Activated T-cell treated with anti-CD3 and anti-CD28 coated beads, Interleukin-2, amount 50 U/mL, for 72 hours (primary cell): ENCODE measurements at places on chromosomes 7 and 10. TPM values are rescaled to one million over a fixed set of nuclear protein-coding genes. Genes with fewer than 3 reads are reported as not detected.

DNA sequence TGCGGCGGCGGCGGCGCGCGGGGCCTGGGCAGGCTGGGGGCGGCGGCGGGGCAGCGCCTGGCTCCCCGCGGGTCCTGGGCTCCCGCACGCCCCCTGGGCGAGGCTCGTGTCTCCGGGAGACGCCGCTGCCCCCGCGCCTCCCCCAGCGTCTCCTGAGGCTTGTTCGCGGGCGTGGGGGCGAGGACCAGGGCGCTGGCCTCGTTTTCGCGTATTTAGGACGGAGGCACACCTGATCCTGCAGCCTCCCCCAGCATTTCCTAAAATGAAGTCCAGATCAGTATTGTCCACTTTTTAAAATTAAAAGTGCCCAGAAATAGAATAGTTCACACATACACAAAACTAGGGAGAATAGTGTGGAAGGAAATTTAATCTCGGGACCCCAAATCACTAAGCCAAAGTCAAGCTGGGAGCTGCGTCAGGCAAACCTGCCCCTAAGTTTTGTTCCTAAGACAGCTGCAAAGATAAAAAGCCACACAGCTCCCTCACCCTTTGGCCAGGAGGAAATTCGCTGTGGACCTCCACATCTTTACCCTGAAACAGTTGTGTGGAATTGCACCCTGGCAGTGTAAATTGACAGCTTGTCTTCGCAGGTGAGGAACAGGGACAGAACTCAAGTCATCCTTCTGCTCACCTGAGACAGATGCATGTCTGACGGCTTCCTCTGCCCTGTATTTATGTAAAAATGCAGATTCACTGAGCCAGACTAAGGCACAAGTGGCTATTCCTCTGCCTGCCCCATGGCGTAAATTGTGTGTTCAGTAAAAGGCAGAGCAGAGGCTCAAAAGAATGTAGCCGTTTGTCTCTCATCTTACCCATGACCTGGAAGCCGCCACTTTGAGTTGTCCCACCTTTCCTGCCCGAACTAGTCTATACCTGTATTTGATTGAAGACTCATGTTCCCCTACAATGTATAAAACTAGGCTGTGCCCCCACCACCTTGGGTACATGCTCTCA, 740 bp downstream of the GALNT11 start:
- no peak for DNase-seq

NUTM2B gene
- 0.70 TPM for total RNA-seq

GRCh38 chr10:69906425-69906824, 104.7 kb downstream of the COL13A1 start:
- no peak for DNase-seq

- DNase-seq = peak; percentile 19
Observed at GRCh38 chr7:30479202-30480120, 877 bp upstream of the NOD1 start.

SEC61G gene
- 123 TPM for total RNA-seq

DNA sequence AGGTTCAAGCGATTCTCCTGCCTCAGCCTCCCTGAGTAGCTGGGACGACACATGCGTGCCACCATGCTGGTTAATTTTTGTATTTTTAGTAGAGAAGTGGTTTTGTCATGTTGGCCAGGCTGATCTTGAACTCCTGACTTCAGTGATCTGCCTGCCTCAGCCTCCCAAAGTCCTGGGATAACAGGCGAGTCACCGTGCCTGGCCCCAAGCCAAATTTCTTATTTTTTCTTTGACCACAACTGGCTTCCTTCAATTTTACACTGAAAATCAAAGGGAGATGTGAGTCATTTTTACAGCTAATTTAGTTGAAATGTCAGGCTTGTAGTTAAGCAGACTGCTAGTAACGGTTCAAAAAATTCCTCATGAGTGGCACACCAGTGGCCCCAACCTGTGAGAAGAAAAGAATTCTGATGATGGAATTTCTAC, 7.8 kb downstream of the RNF216 start:
- DNase-seq = peak; percentile 53
